Activated CD4-positive, alpha-beta T cell treated with anti-CD3 and anti-CD28 coated beads, Interleukin-2, amount 50 U/mL, for 4 hours (primary cell): ENCODE measurements at places on chromosomes 7 and 10.

- DNase-seq: no peak
Observed at GRCh38 chr7:78794101-78794500, 659.4 kb downstream of the MAGI2 start.

GRCh38 chr7:32022966-32023365, 47.2 kb downstream of the PDE1C start:
- DNase-seq: no peak

DNA sequence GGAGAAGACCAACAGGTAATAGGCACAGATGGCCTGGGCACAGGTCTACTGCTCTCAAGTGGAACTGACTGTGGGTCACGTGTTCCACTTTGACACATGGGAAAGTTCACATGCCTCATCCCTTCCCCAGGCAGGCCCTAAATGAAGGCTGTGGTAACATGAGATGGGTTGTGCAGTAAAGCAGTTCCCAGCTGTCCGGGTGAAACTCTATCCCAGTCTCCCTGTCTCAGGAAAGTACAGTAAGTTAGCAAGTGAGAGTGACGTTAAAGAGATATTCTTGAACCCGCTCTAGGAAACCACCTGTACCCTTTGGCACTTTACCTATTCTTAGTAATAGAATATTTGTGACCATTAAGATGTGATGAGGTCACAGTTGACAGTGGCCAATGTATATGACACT, 343.7 kb upstream of the AOAH start:
- DNase-seq: no peak

DNA sequence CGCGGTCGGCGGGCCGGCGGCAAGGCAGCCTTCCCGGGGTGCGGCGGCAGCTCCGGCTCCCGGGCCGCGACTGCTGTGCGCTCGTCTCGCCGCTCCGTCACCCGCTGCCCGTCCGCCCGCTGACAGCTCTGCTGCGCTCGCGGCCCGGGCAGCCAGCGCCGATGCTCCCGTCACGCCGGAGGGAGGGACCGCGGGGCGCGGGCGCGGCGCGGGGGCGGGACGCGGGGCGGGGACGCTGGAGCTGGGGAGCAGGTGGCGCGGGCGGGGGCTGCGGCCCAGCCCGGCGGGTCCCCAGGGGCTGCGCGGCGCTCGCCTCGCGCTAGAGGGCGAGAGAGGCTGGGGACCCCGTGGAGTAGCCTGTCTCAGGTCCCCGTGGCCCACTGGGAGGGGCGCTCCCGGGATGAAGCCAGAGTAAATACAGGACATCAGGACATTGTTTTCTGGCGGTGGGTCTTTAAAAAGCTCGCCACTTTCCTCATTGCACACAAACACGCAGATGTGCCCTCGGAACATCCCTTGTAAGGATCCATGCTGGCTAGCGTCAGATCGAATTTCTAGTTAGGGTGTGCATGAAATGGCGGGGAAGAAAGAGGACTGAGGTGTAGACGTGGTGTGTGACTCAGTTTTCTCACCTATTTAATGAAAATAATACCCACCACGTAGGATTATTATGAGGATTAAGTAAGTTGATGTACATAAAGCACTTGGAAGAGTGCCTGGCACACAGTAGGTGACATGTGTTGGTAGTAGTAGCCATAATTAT, at the start of gene ELAPOR2:
ELAPOR2 (minus strand) TSS at position 130 of the 763 bp plus-strand sequence. CDS start 141 bp downstream, outside the sequence.
- peak; percentile 80 for DNase-seq

- DNase-seq: peak; percentile 18
Observed at GRCh38 chr7:4738711-4739527, 36.5 kb upstream of the AP5Z1 start.

DNA sequence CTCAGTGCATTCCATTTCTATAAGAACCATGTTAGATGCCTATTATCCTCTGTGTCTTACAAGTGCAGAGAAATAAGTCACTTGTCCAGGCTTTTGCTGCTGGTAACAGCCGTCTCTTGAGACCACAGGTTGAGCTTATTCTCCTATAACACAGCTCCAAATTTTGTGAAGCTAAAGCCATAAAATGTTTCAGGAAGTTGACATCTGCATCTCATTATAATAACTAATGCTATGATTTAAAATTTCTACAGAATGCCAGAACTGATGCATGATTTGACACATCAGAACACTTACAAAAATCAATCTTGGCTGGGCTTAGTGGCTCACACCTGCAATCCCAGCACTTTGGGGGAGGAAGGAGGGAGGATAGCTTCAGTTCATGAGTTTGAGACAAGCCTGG, 986.9 kb downstream of the TYW1 start:
- DNase-seq: no peak

GRCh38 chr10:70885481-70885880, 2.9 kb downstream of the PCBD1 start:
- no peak for DNase-seq

- no peak for DNase-seq
Observed at GRCh38 chr10:12484002-12484918, 134.9 kb downstream of the CAMK1D start.

DNA sequence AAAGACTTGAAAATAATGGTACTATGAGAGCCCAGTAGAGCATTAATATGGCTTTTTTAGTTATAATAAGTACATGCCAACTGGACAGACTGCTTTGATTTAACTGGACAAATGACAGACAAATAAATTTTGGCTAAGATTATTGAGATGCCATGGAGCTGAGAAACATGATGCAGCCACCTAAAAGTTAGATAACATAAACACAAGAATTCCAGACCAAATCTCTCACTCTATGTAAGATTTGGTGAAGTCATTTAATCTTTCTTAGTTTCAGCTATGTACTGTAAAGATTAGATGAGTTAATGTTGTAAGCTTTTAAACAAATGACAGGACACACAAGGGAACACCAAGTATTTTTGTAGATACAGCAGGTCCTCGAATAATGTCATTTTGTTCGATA, 118.2 kb downstream of the CACNA2D1 start:
- no peak for DNase-seq
